Lower leg skin (tissue), 4 donors: ENCODE measurements at places on chromosomes 2 and 18. TPM values are rescaled to one million over a fixed set of nuclear protein-coding genes. Genes with fewer than 3 reads are reported as not detected.

DNA sequence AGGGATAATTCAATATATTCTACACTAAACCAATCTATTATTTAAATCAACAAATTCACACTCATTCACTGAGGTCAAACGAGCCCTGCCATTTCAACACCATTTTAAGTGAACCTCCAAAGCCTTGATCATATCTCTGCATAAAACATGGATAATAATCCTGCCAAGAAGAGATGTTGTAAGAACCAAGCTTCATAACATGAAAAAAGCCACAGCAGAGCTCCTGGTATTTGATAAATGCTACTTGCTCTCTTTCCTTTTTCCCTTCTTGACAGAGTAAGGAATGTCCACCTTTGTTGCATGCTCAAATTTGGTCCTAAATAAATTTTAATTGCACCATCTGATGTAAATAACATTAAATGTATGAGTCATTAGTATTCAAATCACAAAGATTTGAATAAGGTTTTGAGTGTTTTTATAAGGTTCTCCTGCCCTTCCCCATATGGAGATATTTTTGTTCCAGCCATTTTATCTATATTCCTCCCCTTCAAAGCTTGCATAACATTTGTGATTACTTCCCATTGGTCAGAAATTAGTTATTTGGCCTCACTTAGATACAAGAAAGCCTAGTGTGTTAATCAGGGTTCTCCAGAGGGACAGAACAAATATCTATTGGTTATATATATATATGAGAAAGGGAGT, 318.8 kb downstream of the RND3 start:
- no peak for DNase-seq

GRCh38 chr2:84906900-84907714, 1.7 kb downstream of the TMSB10 start:
- DNase-seq: peak; percentile 95

- DNase-seq: no peak
These were observed 262.2 kb upstream of the MGAT5 start for GRCh38 chr2:133991606-133992168.

- DNase-seq: no peak
These were observed 14.0 kb downstream of the PSD4 start for GRCh38 chr2:113187771-113188170.

- no peak for DNase-seq
These were observed 1.0 kb downstream of the PASK start for GRCh38 chr2:241148239-241148638.

DNA sequence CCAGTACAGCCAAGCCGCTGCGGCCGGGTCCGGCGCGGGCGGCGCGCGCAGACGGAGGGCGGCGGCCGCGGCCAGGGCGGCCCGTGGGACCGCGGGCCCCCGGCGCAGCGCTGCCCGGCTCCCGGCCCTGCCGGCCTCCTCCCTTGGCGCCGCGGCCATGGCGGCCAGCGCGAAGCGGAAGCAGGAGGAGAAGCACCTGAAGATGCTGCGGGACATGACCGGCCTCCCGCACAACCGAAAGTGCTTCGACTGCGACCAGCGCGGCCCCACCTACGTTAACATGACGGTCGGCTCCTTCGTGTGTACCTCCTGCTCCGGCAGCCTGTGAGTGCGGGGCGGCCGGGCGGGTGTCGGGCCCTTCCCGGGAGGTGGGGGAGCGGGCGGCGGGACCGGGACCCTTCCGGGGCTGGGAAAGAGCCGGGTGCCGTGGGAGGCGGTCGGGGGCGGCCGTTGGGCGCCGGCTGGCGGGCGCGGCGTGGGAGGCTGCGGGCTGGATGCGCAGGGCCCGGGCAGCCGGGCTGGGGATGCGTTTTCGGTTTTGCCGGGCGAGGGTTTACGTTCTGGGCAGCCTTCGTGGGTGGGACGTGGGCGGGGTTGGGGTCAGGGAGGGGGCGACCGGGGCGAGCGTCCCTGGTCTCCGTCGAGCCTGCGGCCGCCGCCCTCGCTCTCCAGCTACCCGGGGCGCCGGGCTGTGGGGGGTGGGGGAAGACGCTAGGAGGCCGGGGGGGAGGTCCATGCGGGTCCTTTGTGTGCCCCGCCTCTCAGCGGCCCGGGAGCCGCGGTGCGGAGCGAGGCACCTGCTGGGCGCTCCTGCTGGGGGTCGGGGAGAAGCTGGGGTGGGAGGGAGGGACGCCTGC, 537 bp downstream of the AGFG1 start:
- no peak for DNase-seq

DNA sequence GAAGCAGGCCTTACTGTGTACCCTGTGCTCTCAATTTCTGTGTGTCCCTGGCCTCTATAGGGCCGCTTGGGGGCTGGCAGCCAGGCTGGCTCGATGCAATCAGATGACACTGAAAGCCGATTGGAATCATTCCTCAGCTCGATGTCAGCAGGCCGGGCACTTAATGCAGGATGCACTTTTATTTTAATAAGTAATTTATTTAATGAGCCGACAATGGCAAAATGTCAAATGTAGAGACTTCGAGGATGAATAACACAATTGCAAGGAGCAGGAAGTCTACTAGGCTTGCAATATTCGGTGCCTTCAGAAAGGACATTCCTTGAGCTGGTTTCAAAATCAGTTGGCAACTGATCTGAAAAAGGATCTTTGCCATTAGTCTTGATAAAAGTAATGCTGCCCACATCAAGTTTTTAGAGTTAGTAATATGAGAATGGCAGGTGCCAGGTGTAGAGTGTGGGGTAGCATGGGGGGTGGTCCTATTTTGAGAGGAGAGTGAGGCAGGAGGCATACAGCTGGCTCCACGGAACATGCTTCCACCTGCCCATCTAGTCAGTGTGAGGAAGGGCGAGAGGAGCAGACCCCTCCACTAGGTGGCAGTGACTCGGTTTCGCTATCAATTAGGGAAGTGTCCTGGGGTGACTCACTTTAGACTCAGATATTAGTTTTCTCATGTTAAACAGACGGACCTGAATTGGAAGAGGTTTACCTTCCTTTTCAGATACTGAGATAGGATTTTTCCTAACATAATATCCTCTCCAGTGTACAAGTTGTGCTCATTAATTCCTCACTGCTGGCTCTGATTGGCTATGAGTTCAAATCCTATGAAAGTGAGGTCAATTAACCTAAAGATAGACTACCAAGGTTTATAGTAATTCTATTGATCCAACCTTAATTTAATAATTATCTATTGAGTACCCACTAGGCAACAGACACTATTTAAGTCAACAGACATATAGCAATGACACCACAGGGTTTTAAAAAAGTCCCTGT, 80.9 kb downstream of the NABP1 start:
- DNase-seq: peak; percentile 37

The UGT1A6 gene
- 35.6 TPM for total RNA-seq

The UGT1A4 gene
- total RNA-seq: 2.4 TPM

The ASB18 gene
- not detected for total RNA-seq

The FNDC4 gene
- total RNA-seq: 9.1 TPM

The ZSWIM2 gene
- total RNA-seq: not detected
